Activated CD4-positive, alpha-beta T cell treated with anti-CD3 and anti-CD28 coated beads, Interleukin-2, amount 10 ng/mL, durations not matched to agents 7 days and 5 days (primary cell): ENCODE measurements at places on chromosomes 11 and 22.

- no peak for DNase-seq
Measured at GRCh38 chr11:99260696-99261095, 239.9 kb downstream of the CNTN5 start.

- peak; percentile 19 for DNase-seq
Measured at GRCh38 chr11:46413760-46414465, 22.3 kb upstream of the CHRM4 start.

DNA sequence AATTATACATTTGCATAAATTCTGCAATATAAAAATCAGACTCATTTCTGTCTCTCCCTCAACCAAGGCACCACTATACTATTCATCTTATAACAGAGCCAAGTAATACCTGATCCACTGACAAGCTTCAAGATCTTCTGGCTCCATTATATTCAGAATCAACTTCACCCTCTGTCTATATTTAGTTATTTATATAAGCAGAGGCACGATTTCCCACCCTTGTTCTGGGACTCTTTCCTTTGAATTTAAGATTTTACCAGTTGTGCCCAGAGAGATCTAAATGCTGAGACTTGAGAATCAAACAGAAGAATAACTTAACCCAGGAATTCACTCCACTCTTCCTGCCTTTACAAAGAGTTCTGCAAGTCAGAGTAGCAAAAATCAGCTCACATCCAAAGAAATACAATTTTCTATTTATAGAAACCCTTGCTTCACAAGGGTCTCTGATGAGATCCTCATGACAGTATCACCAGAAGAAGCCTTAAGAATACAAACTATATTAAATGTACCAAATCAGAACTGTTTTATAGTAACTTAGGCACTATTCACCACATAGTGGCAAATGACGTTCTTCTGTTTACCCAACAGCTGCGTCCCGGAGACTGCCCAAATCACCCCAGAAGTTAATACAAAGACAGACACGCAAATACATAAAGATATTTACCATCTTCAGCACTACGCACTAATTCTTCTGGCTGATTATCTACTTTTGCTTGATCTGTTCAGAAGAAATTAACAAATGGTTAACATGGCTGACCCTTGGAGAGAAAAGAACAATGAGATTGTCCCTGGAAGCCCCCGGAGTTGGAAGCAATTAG lies 32.3 kb upstream of the CCDC89 start:
- DNase-seq = no peak

GRCh38 chr11:5351208-5351607 lies at the start of gene OR51B6:
OR51B6 (plus strand) TSS chr11:5351508; CDS start chr11:5351508, 0 bp downstream.
- DNase-seq = no peak

DNA sequence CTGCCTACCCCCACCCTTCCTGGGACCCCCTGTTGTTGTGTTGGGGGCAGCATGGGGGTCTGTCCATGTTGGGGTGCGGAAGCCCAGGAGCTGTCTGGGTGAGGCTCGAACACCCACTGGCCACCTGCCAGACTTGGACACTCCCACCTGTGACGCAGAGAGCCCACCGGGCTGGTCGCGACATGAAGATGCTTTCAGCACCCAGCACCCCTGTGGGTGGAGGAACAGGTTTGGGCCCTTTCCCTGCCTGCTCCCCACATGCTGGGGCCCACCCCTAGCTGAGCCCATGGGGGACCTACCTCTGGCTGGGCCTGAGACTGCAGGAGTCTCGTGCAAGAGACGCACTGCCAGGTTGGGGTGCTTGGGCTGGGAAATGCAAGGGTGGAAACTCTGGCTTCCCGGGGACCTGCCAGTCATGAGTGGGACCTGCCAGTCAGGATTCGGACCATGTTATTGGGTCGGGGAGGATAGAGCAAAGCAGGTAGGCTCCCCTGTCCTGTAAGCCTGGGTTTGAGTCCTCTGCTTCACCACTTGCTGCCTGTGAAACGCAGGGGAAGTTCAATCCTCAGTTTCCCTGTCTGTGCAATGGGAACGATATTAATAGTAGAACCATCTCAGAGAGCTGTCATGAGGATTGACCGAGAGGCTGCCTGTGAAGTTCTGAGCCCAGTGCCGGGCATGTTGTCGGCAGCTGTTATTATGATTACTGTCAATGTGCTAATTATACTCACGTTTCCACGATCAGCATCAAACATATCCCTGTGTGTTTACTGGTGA lies 24.1 kb downstream of the KIAA1671 start:
- DNase-seq = no peak

DNA sequence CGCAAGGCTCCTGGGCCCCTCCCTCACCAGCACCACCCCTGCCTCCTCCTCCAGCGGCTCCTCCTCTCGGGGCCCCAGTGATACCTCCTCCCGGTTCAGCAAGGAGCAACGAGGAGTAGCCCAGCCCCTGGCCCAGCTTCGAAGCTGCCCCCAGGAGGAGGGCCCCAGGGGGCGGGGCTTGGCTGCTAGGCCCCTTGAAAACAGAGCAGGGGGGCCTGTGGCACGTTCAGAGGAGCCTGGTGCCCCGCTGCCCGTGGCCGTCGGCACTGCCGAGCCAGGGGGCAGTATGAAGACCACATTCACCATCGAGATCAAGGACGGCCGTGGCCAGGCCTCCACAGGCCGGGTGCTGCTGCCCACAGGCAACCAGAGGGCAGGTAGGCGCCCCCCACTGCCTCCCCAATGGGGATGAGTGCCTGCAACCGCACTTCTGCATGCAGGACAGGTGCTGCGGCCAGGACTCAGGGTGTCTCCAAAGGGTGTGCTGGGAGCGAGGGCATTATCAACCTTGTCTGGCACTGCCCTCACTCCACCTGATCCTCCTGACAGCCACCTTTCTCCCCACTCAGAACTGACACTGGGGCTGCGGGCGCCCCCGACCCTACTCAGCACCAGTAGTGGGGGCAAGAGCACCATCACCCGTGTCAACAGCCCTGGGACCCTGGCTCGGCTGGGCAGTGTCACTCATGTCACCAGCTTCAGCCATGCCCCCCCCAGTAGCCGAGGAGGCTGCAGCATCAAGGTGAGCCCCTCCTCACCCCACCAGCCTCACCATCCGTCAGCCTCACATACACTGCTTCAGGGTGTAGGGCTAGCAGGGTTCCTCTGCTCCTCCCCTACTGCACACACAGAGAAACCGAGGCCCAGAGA lies 10.2 kb downstream of the SMTN start:
- no peak for DNase-seq

DNA sequence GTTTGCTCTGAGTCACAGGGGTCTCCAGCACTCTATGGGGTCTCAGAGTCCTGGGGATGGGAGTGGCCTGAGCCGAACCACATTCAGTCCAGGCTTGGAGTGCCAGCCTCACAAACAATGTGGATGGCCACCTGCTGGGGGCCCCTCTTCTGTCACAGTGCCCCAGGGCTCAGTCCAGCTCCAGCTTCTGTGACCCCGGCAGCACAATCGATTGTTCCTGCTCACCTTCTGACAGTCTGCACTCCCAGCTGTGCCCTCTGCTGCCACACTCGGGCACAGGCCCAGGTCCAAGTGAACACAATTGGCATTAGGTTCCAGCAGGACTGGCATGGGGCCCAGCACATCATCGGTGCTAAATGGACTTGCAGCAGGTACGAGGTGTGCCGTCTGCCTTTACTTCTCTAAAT lies 84.8 kb downstream of the TP53I11 start:
- DNase-seq = no peak

DNA sequence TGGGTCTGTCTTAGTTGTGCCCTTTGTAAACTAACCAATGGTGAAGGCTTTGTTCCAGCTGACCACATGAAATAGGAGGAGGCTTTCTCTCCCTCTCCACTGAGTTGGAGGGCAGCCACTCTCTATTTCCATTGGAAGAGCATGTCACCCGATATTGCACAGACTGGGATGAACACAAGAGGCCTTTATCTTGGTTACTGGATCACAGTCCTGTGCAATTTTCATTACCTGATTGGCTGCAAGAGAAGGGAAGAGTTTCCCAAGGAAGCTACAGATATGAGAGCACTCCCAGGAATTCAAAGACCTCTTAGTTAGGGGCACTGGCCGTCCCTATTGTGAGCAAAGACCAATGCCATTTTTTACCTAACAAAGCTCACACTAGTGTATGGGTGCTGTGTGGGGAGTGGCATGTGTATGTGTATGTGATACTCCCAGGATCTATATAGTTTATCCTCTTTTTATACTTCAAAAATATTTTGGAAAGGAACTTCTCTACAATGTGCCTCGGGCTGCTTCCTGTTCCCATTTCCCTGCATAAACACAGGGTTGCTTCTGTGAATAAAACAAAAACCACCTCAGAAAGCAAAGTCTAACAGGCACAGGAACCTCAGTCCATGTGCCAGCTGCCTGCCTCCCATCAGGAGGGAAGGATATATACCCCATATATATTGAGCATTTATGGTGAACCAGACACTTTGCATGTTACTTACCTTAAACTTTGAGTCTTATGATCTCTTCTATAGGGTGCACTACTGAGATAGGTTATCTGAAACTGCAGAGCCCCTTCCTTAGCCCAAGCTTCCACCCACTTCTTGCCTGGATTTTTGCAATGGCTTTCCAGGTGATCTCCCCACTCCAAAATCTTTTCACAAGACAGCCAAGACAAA lies 126.5 kb downstream of the RASSF10 start:
- no peak for DNase-seq

DNA sequence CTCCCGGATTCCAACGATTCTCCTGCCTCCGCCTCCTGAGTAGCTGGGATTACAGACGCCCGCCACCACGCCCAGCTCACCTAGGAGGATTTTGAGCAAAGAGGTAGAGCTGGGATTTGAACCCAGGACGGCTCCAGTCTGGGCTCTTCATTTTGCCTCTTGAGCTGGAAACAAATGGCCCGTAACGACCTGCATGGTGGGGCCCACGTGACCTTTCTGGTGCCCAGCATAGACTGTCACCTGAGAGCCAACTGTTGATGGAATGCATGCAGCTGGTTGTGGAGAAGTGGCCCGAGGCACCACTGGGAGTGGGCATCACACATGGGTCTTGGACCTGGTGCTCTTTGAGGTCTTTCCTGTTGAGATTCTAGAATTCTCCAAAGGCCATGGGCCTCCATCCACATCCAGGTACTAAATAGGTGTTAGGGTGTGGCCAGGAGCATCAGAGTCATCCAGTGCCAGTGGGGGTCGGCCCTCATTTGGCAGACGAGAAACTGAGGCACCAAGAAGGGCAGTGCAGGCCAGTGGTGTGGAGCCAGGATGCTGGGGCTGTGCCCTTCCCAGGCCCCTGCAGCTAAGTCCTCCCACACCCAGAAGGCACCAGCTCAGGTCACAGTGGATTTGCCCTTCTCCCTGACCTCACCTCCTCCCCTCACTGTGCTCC lies 3.9 kb downstream of the ATF4 start:
- no peak for DNase-seq

DNA sequence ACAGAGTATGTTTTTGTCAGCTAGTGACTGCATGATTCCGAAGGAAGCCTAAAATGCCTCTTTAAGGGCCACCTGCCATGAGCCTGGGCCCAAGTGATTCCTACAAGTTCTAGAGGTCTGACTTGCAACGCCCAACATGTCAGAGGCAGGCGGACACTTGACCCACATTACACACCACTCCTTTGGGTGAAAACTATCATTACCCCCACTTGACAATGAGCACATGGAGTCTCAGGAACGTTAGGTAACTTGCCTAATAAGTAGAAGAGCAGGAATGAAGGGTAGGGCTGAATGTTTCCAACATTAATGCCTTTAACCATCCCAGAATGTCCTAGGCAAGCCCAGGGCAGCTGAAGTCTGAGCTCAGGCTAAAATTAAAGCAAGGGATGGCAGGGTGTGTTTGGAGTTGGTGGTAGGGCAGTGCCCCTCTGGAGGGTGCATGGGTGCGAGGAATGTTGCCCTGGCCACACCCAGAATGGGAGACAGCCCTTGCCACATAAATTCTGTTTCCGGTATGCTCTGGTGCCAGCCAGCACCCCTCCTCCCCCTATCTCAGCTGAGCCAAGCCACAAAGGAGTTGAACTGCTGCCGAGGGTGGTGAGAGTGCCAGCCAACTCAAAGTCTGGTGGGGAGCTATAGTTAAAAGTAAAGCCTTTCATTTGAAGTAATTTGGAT lies 2.5 kb downstream of the PLAAT2 start:
- DNase-seq = no peak
